ENCODE measurements at places on chromosomes 4 and X.
A peak's percentile ranks its signal among the peaks of the same experiment; 100 is the strongest.

DNA sequence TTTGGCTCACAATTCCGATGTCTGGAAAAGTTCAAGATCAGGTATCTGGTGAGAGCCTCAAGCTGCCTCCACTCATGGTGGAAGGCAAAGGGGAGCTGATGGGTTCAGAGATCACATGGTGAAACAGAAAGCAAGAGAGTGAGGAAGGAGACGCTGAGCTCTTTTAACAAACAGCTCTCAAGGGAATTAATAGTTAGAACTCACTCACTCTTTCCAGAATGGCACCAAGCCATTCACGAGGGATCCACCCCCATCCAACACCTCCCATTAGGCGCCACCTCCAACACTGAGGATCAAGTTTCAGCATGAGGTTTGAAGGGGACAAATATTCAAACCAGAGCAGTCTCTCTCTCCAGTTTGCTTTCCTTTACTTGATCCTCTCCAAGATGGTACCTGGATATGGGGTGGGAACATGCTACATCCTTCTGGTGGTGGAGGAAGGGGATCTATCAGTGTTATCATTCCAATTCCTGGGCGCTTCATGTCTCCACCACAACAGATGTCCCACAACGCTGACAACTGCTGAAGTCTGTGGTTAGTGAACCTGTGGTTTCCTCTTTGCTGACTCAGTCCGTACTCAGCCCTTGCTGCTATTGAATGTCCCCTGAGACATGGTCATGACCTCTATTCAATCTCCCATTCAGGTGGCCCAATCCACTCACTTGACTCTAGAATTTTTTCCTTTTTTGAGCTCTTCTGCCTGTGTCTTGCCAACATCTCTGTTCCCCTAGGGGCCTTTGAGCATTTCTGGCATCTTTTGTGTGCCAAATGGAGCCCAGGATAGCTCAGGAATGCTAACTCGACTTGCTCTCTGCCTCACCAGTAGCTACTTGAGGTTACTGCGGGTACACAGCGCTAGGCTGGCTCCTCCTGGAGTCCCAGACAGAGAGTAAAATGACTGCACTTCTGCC lies 395.2 kb downstream of the MID1IP1 start:
- DNase-seq = peak; percentile 90

DNA sequence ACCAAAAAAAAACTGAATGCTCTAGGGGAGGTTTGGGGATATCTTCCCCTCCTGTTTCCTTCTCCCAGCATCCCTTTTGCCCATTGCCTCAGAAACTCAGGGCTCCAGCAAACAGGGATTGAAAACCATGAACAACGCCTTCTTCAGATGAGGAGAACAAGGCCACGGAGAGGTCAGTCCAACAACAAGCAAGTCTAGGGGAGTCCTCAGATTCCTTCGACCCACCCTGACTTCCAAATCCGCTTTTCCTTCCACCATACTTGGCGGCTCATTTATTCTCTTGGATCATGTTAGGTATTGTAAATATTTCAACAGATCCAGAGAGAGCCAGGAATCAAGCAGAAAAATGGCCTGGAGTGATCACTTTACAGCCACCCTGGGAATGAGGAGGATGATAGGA lies 21.9 kb downstream of the REELD1 start:
- DNase-seq = no peak

- peak; percentile 26 for DNase-seq
Observed at GRCh38 chrX:22366166-22366702, 93.5 kb downstream of the CBLL2 start.

GRCh38 chr4:153209410-153209809 lies 5.2 kb downstream of the TRIM2 start:
- DNase-seq = no peak

DNA sequence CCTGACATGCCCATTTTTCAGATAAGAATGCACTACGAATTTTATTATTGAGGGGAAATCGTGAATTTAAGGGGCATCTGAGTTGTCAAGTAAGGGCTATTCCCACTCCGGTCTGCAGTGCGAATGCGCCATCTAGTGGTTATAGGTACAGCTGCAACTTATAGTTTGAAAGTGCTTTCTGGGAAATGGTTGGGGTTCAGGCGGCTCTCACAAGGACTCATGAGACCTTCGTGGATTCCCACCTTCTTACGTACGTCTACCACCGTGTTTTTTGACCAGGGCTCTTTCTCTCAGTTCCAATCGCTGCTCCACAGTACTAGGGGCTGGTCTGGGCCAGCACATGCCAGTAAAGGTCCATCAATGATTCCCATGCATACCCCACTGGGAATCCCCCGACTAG lies 12.3 kb downstream of the MSL3 start:
- peak; percentile 48 for DNase-seq
